ENCODE measurements at places on chromosomes 6 and 20.

DNA sequence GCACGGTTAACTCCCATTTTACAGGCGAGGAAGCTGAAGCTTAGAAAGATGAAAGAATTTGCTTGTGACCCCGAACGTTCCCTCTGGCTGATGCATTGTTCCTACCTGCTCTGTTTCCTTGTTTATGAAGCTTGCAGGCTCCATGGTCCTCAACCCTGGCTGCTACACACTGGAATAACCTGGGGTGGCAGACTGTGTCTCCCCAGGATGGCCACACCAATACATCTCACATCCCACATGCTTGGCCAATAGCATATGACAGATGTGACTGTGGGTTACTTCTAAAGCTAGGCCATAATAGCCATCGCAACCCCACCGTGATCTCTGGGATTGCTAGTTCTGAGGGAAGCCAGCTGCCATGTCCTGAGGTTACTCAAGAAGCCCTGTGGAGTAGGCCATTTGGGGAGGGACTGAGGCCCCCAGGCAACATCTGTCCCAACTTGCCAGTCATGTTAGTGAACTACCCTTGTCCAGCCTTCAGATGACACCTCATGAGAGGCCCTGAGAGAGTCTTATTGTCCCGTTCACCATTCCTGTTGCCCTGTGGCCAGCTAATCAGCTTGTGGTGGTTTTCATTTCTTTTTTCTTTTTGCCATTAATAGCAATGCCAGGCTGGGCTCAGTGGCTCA lies 6.7 kb upstream of the FAM110A start:
- no peak for DNase-seq

- no peak for DNase-seq
These were observed 86.3 kb downstream of the GMPR start for GRCh38 chr6:16324606-16325225.

DNA sequence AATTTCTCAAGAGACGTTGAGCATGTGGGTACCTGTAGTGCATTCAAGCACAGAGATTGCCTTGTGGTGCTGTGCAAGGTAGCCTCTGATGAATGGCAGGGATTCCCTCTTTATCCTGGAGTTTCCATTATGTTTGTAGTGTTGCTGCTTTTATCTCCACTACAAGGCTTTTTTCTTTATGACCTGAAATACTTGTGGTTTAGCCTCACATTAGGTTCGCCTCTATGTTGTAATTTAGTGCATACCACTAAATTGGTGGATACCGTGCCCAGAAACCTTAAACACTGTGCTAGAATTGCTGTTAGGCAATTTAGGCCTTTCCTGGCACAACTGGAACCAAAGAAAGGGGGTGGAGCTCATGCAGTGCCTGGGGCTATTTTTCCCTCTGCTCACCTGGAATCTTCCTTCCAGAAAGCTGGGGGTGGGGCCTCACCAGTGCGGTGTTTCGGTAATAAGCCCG lies 76.8 kb downstream of the NCOA7 start:
- DNase-seq: peak; percentile 64

DNA sequence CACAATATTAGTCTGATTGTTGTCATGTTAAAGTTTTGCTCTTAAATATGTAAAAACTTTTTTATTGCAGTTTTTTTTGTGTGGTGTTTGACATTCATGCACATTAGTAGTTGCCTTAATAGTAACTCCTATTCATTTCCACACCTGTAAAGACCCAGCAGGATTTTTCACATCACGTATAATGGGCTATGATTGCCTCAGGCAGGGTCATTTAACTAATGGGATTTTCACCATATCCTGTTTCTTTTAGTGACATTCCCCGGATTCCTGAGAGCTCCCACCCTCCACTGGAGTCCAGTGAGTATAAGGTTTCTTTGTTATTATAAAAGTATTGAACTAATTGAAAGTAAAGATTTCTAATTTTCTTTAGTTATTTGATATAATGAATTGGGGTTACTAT lies 359.2 kb downstream of the RIMS1 start:
- no peak for DNase-seq

- DNase-seq: no peak
These were observed 350.7 kb upstream of the RNF24 start for GRCh38 chr20:4366076-4366475.

GRCh38 chr6:30821862-30822784 lies 62.2 kb upstream of the DDR1 start:
- DNase-seq: peak; percentile 46

- peak; percentile 50 for DNase-seq
These were observed 22.7 kb downstream of the LAMA4 start for GRCh38 chr6:112231594-112232060.

DNA sequence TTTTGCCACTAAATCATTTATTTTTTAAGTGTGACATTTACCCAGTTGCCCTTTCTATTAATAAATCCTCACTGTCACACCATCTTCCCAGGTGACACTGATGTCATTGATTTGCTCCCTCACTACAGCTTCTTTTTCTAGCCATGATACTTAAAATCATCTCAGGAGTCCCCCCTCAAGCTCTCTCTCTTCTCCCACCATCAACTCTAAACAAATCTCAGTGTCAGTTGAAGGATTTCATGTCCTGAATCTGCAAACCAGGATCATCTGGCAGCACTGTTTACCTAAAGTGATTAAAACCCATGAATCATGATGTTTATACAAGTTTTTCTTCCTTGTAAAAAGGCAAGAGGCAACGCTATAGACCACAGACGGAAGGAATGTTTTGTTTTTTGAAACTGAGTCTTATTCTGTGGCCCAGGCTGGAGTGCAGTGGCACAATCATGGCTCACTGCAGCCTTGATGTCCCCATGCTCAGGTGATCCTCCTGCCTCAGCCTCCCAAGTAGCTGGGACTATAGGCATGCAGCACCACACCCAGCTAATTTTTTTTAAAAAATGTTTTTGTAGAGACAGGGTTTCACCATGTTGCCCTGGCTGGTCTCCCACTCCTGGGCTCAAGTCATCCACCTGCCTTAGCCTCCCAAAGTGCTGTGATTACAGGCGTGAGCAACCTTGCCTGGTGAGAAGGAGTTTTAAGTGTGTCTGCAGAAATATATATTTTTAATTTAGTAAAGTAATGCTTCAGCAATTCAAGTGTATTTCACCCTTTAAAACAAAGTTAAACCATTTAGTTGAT lies 30.1 kb upstream of the SH3BGRL2 start:
- DNase-seq: peak; percentile 75

DNA sequence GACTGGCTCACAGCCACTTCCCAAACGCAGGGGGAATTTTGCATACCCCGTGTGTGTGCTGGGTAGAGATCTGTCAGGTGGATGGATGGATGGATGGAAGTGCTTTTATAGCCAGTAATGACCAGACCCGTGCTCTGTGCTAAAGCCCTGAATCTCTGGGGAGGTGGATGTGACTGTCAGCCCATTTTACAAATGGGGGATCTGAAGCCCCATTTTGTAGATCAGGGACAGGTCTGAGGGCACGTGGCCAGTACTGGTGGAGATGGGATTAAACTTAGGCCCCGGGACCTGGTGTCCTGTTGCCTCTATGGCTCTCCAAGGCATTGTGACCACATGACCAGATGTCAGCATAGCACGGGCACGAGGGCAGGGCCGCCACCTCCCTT lies 38.2 kb upstream of the ZBP1 start:
- no peak for DNase-seq

DNA sequence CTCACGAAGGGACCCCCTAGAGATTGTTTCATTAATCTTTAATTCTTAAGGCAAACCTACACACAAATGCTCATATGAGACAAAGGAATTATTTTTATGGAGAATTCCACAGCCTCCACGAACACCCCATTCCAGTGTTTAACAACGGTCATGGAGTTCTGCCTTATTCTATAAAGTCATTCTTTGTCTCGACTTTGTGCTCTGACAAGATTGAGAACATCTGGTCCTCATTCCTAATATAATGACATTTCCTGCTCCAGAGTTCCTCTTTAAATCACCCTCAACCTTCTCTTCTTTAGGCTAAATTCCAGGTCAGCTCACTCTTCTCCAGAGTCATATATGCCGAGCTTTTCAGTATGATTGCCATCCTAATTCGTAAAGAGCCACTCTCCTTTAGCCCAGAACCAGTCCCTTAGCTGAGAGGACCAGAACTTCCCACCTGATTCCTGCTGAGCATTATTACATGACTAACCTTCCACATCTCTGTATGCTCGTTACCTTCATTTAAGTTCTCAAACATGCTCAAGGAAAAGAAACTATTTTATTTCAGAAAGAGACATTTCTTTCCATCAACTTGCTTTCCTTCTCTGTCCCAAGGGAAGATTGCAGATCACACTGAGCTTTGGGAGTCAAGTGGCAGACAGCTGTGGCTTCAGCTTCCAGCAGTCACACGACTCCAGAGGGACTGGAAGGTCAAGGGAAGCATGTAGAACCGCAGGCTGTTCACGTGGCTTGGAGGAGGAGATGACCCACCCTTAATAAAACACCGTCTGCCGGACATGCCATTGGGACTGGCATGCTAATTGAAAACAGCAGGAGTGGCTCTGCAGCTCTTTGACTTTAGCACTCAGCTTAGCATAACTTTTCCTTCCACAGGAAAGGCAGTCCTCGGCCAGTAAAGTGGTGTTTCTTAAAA lies 467.1 kb upstream of the HSF2 start:
- peak; percentile 21 for DNase-seq

GRCh38 chr6:107290491-107290890 lies 168.9 kb downstream of the PDSS2 start:
- DNase-seq: no peak

- peak; percentile 90 for DNase-seq
These were observed at the start of gene RNF114 for GRCh38 chr20:49936153-49937026. Gene RNF114, plus strand, starts transcription at chr20:49936397. Its CDS starts 16 bp downstream, at chr20:49936413.

DNA sequence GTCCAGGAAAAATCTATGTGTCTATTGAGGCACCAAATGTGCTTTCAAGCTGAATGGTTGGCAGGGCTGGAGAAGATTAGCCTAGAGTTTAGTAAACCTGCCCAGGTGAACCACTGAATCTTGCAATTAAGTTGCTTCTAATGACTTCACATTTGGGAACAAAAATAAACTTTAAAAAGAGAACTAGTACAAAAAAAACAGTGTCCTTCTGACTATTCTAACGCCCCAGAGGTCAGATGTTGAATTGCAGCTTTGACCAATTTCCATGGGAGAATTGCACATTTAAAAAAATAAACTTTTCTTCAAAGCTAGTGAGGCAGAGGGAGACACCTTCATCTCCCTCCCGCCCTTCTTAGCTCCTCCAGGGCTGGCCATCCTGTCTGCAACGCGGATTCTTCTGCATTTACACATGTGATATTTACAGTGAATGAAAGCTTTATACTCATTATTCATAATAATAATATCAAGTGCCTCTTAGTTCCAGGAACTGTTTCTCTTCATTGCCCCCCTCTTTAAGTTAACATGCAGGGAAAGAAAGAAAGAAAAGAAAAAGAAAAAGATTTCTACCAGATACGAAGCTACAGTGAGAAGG lies 270.2 kb downstream of the SMOC2 start:
- DNase-seq: no peak

DNA sequence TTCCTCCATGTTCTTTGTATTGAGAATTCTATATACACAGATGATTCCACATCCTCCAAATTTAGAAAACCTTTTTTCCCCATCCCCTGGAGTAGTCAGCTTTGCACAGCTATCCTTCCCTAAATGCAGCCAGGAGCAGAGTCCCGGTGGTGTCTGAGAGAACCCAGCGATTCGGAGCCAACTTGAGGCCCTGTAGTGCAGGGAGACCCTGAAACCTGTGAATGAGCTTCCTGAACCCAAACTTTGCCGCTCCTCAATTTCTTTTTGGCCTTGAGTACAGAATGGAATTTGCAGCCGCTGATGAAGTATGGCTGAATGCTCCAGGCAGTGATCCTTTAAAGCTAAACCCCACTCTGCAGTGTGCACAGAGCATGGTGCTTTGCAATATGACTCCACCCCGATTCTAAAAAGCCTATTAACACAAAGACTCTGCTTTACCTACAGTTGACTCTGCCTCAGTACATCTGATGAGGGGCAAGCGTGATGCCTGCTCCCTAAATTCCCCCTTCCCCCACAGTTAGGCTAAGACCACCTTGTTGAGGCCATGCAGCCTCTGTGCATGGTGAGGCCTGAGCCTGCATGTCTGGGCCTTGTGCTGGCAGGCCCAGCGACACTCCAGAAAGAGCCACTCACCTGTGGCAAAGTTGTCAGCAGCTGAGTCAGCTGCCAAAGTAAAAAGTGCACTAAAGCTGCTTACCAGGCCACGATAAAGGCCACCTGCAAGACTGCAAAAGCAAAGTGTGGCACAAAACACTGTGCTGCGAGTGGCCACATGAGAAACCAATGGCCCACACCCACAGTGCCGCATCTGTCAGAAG lies 82.1 kb downstream of the PLEKHG1 start:
- peak; percentile 6 for DNase-seq

DNA sequence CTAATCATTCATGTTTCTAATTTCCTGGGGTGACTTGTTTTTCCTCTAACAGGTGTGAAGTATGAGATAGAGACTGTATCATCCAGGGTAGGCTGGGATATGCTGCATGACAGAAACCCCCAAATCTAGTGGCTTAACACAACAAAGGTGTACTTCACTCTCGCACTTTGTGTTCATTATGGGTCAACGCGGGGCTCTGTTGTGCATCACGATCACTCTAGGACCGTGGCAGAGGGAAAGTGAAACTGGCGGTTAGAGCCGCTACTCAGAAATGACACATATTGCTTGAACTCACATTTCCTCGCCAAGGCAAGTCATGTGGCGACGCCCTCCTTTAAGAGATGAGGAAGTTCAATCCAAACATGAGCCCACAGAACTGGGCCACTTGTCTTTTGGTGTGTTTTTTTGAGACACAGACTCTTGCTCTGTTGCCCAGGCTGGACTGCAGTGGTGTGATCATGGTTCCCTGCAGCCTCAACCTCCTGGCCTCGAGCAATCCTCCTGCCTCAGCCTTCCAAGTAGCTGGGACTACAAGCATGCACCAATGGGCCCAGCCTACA lies 41.3 kb downstream of the PCNA start:
- DNase-seq: peak; percentile 30

DNA sequence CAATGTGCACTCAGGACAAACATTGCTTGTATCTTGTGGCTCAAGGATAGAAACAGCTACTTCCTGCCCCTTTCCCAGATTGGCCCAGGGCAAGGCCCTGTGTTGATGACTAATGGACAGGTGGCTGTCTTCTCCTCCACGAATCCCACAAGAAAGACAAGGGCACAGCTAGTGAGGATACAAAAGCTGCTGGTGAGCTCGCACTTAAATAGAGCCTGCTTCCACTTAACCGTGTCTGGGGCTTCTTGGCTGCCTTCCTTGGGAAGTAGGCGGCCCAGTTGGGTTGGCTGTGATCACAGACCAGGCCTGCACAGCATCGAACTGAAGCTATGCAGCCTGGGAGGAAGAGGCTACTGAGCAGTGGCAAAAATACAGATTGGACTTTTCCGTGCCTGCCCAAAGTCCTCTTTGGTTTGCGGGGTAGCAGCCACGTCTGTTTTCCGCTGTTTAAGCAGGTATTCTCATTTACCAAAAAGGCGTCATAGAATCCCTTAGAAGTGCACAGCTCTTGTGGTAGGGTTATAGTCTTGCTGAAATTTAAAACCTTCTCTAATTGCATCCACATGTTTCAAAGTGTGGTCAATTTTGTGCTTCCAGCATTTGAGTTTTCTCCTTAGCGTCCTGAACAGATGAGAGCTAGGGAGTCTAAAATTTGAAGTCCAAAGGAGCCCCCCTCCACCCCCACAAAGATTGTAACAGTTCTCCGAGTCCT lies 23.0 kb upstream of the NAA20 start:
- DNase-seq: peak; percentile 91

- no peak for DNase-seq
These were observed 420.1 kb downstream of the GJA1 start for GRCh38 chr6:121855521-121855920.

Data from kidney tubule cell (primary cell).